ENCODE measurements at places on chromosomes 1 and 21. TPM values are rescaled to one million over a fixed set of nuclear protein-coding genes. Genes with fewer than 3 reads are reported as not detected.

The BEND5 gene
- polyA plus RNA-seq: 6.2 TPM

GRCh38 chr1:89941110-89941766 is 53.7 kb upstream of the ZNF326 start:
- no peak for DNase-seq

GRCh38 chr21:45390121-45390751 is 14.7 kb upstream of the COL18A1 start:
- no peak for DNase-seq

DNA sequence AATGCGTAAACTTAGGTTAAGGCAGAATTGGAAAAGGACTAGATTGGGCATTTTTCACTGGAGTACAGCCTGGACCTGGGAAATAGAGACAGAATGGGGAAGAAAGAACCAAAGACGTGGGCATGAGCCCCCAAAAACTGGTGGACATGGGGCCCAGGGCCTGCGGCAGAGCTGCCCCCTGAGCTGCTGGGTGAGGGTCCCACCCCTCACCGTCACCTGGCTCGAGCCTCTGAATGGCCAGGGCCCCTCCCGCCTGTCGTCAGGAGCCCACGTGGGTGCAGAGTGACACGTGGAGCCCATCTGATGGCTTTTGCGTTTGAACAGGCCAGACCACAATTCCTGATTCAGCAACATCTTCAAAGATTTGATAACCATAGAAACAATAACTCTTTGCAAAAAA is 360.9 kb upstream of the VAMP3 start:
- no peak for DNase-seq

- DNase-seq: no peak
Observed at GRCh38 chr1:33177996-33178540, 3.8 kb downstream of the TRIM62 start.

DNA sequence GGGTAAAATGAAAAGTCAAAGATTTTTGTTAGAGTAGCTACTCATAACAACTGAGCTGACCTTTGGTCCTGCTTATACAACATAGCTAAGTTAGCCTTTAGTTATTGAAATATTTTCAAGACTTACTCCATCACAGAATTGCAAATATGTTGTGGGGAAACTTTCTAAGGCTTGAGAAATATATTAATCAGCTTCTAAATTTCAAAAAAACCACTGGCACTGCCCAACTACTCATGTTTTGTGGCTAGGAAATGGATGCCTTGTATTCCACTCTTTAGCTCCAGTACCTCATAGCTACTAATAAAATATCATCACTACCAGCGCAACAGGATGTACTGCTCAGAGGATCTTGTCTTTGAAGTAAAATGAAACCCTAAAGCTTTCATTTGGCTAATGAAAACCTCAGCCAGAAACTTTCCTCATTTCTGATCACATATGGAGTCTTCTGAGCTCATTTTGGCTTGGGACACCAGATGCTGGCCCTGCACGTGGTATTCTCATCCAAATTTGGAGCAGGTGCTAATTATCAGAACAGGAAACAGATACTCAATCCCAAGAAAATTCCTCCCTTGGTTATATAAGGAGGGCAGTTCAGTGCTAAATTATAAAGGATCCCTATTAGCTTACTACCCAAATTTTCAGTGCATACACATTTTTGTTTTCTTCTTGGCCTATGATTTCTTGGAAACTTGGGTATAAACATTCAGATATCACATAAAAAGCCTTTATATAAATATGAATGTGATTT is 690.7 kb downstream of the ADGRL2 start:
- DNase-seq: no peak

DNA sequence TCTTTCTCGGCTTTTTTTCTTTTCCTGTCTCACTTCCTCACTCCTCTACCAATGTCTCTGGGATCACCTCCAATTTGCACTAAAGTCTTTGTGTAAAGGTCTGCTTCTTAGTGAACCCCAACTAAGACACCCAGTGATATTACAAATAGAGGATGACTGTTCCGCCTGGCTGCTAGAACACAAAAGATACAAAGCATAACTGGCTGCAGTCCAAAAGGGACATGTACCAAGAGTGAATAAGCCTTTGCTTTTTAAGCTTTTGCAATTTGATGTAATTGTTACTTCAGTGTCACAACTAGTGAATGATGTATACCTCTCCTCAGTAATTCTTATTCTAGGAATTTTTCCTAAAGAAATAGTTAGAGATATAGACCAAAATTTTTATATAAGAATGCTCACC is 82.8 kb upstream of the BEND5 start:
- no peak for DNase-seq

DNA sequence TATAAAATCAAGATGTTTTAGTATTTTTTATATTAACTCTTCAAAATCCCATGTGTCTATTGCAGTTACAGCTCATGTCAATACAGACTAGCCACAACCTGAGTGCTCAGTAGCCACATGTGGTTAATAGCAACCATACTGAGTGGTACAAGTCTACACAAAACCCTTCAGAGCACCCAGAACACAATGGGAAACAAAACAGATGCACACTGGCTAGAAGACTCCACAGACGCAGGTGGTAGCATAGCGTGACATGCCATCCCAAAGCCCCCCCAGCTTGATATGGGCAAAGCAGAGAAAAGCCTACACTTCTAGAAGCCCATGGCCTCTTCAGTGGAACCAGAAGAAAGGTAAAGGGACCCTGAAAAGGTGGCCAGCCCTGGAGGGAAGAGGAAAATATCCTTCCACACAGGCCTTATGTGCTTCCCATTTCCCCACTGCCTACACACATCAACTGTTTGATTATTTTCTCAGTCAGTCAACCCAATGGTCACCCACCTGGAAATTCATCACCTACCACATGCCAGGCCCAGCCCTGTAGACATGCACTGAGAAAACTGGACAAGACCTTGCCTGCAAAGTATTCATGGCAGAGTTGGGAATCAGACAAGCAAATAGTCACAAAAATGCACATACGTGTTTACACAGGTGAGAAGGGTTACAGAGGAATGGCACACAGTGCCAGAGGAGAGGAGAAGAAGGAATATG is 175.0 kb downstream of the VAV3 start:
- no peak for DNase-seq

GRCh38 chr1:31219489-31219888 is 20.2 kb downstream of the NKAIN1 start:
- DNase-seq: no peak

DNA sequence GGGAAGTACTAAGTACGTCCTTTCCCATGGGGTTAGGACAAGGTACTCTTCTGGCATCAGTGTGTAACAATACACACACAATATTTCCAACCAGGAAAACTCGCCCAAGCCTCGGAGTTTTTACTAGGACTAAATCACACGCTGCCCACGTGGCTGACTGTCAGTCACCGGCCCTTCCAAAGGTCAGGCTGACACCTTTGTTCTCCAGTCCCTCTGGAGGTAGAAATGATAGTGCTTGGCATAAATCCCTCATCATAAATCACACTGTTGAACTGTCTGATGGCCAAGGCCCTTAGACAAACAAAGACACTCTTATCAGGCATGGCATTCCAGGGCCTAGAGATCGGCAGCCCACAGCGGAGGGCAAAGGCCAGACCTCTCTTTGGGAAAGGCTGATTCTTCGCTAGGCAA is 16.9 kb upstream of the SLAMF9 start:
- peak; percentile 84 for DNase-seq

GRCh38 chr1:48164571-48164970 is 57.9 kb upstream of the SLC5A9 start:
- no peak for DNase-seq

DNA sequence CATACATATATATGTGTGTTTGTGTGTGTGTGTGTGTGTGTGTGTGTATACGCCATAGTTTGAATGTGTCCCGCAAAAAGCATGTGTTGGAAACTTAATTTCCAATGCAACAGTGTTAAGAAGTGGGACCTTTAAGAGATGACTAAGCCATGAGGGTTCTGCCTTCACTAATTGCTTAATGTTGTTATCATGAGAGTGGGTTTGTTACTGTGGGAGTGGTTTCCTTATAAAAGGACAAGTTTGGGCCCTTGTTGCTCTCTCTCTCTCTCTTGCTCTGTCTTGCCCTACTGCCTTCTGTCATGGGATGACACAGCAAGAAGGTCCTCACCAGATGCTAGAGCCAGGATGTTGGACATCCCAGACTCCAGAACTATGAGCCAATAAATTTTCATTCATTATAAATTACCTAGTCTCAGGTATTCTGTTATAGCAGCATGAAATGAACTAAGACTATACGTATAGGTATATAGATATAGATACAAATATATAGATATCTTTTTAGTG is 103.8 kb upstream of the ZC3H11B start:
- DNase-seq: no peak

- DNase-seq: peak; percentile 89
Observed at GRCh38 chr1:26035959-26036755, 9.8 kb downstream of the SLC30A2 start.

The LMX1A gene
- polyA plus RNA-seq: not detected

DNA sequence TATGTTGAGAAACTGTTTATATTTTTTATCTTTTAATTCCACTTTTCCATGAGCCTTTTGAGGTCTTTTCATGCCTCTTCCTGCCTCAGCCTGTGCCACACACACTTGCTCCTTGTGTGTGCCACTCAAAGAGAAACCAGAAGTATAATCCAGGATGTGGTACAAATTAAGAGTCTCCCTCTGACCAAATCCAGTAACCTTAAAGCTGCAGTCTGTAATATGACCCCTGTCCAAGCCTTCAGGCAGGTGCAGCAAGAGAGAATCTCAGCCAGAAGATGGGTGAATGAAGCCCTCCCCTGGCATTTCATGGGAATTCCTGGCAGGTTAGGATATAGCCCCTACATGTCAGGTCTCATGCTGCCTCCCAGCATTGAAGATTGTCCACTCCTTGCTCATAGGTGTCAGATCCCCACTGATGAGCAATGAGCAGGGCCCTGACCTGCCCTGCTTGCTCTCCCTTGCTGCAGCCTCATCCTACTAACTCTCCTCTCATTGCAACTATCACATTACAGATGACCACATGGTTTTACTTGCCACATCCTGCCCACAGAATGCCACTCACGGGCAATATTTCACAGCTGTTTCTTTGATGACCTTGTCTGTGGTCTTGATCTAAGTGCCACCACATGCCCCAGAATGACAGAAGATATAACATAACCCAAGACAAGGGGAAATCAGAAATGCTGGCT is 169.3 kb downstream of the SEC16B start:
- no peak for DNase-seq

GRCh38 chr21:32708069-32708468 is 19.7 kb downstream of the SYNJ1 start:
- DNase-seq: no peak

The CATSPERE gene
- 2.3 TPM for polyA plus RNA-seq

DNA sequence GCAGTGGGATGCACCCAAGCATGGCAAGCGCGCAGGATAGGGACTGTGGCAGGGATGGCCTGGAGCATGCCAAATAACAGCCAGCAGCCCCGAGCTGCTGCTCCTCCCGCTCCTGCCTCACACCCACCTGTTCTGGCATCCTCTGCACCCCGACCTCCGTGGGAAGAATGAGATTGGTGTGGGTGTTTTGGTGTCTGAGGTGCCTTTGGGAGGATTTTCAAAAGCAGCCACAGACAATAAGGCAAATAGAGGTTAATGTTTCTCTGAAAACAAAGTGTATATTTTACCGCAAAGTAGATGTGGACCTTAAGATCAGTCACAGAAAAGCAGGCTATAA is 35.5 kb downstream of the IGFN1 start:
- DNase-seq: no peak

DNA sequence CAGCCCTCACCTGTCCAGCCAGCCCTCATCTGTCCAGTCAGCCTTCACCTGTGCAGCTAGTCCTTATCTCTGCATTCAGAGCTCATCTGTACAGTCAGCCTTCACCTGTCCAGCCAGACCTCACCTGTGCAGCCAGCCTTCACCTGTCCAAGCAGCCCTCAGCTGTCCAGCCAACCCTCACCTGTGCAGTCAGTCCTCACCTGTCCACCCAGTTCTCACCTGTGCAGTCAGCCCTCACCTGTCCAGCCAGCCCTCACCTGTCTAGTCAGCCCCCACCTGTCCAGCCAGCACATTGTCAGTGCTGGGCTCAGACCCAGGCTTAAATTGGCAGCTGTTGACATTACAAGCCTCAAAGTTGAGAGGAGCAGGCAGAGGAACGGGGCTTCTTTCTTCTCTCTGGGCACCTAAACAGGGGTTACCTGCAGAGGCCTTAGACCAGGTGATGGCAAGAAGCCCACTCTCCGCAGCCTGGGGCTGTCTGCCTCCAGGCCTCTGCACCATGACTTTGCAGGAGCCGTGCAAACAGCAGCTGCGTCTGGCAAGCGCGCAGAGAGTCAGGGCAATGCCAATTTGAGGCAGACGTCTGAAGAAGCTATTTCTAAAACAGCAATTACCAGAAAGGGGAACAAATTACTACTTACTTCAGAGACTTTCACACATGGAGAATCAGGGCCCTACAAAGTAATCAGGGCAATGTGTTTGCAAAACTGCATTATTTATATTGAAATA is 506.1 kb downstream of the NPHP4 start:
- no peak for DNase-seq
